Right atrium auricular region (tissue), 2 donors: ENCODE measurements at places on chromosomes 11 and 22.

GRCh38 chr11:108945341-108945740 lies 280.5 kb downstream of the DDX10 start:
- DNase-seq, result no peak

GRCh38 chr11:63682066-63683021 lies 1.0 kb downstream of the RTN3 start:
- no peak for DNase-seq

- DNase-seq, result no peak
Observed at GRCh38 chr11:59216641-59217564, 4.2 kb upstream of the MPEG1 start.

- no peak for DNase-seq
Observed at GRCh38 chr11:36751335-36751781, 153.3 kb upstream of the RAG2 start.

DNA sequence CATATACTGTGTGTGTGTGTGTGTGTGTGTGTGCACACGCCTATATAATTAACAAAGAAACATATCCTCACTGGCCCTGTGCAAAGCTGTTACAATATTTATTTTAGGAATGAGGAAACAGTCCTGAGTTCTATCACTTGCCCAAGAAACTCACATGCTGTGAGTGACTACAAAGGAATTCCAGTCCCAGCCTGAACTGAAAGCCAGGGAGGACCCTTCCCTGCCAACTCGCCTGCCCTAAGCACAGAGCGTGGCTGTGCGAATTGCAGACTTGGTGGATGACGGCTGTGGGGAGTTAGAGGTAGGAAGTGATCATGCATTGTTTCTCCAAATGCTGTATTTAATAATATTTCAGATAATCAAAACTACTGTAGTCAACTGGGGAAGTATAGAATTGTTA lies 26.4 kb upstream of the CD5 start:
- DNase-seq, result no peak

GRCh38 chr11:33452836-33453624 lies 195.8 kb downstream of the HIPK3 start:
- no peak for DNase-seq

DNA sequence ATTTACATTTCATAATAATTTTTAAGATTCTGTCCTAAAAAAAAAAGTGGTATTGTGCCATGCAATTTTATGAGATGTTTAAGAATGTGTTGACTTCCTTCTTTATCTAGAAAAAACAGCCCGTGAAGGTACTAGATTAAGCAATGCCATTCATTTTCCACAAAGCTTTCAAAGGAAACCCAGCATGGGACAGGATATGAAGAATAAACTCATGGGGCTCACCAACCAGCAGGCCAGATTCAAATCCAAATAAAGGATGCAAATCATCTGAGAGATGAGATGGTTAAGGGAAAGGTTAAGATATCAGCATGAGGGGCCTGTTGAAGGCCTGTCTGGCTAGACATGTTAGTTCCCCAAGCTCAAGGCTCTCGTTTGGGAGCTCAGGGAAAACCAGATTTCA lies 199.1 kb downstream of the SWAP70 start:
- DNase-seq, result no peak

DNA sequence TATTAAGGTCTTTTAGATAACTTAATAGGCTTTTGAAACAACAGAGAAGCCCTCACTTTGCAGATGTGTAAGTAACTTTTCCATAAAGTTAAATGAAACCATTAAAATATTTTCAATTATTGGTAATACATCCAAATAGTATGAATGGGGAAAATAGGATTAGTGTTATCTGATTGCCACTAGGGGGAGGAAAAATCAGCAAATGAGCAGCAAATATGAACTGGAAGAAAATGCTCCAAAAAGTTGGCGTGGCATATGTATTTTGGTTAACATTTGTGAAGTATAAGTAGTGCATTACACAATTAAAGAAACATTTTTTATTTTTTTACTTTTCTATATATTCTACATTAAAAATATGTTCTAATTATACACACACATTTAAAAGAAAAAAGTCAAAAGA lies 259.8 kb upstream of the ANO5 start:
- DNase-seq, result no peak

DNA sequence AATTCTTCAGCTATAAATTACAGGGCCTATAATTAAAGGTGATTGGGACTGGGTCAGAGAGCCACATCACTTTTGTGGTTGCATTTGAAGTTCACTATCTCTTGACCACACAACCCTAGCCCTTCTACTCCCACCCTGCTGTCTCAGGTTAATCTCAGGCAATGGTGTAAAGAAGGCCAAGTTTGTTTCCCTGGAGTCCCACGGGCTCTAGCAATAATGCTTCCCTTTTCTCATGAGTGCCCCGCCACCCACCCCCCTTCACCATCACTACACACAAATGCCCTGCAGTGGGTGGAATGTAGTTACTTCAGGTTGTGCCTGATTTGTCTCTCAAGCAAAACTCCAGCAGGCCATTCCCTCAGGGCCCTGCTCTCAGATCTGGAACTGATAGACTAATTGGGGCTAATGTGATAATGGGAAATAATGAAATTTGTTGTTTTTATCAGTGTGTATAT lies 1.8 kb upstream of the EHF start:
- DNase-seq, result no peak

- no peak for DNase-seq
Observed at GRCh38 chr11:83709434-83709833, 423.3 kb upstream of the CCDC90B start.

- DNase-seq, result no peak
Observed at GRCh38 chr11:68688881-68689280, 4.5 kb downstream of the GAL start.

DNA sequence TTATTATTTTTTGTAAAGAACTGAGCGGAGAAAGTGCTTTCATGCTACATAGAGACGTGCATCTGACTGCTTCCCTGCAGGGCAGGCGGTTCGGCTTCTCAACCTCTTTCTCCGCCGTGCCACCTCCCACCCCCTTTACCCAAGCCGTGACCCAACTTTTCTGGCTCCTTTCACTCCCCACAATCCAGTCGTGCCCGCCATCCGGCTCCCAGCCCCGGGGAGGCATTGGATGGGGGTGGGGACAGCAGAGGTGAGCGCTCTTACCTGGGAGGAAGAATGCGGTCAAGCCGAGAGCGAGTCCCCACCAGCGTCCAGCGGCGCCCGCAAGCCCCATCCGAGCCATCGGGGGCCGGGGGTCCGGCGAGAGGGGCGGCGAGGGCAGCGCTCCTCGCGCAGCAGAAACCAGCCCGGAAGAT lies 781 bp downstream of the NECTIN1 start:
- no peak for DNase-seq

GRCh38 chr22:33056108-33056507 lies 2.1 kb downstream of the SYN3 start:
- no peak for DNase-seq

- no peak for DNase-seq
Observed at GRCh38 chr22:48900327-48900597, 927.4 kb downstream of the BRD1 start.

DNA sequence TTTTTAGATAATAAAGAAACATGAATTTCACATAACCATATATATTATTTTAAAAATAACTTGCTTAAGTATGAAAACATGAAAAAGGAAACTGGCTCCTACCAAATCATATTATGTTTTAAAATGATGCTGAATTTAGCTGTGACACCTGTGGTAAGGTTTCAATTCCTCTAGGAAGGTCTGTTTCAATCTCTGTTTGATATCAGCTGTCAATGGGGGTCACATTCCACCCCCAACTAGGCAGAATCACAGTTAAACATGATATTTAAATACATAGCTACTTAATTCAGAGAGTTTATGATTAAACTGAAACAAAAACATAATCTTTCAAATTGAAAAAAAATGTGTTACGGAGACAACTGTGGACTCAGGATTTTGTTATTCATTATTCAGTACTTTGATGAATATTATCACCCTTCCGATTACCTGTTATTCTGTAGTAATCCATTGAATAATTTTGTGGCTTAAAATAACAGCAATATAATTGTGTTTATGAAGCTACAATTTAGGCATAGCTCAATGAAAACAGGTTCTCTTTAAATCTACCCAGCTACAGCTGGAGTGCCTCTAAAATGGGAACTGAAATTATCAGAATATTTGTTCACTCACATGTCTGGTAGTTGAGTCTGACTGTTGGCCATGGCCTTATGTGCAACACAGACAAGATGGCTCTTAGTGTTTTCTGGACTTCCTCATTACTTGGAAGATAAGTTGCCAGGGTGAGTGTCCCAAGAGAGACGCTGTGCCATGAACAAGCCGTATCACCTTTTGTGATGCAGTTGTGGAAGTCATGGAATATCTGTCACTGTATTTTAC lies 244.6 kb upstream of the ANO3 start:
- DNase-seq, result no peak

DNA sequence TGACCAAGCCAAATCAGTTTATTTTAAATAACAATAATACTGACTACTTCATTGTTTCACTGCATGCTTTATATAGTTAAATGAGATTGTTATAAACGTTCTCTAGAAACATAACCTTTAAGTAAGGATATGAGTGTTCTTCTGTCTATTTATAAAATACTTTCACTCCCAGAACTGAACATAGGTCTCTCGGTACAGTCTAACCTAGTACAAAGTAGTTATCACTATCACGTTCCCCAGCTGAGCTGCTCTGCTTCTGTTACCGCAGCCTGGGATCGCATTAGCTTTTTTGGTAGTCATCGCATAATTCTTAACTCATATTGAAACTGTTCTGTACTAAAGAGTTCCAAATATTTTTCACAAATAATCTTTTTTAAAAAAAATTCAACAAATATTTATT lies 143.6 kb downstream of the WNT11 start:
- DNase-seq, result no peak

DNA sequence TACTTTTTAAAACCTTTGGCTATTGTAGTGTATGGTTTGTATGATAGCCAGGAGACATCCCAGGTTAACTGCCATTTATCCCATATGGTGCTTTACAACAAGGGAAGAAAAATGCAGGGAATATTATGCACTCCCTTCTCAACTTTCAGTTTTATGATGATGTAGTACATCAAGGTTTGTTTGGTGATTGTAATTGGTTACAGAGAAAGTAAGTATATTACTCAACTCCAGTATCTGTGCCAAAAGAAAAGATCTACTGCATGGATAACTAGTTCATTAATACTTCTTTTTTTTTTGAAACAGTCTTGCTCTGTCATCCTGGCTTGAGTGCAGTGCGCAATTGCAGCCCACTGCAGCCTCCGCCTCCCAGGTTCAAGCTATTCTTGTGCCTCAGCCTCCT lies 65.3 kb downstream of the BCL2L13 start:
- no peak for DNase-seq

DNA sequence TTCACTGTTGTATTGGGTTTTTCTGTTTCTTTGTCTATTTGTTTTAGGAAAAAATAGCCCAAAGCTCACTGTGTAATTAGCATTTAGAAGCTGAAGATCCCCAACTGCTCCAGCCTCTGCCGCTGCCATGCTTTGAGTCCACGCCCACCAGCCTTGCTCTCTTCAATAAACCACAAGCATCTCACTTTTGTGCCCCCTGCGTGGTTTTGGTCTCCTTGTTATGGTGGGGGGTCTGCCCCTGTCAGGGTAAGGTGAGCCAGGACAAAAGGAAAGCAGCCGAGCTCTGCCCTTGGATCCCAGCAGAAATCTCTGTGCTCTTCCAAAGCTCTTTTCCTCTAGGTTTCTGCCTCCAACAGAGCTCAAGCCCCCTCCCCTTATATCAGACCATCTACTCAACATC lies 4.2 kb downstream of the SCGB1A1 start:
- no peak for DNase-seq

GRCh38 chr22:29255064-29255621 lies 12.6 kb downstream of the RHBDD3 start:
- no peak for DNase-seq

DNA sequence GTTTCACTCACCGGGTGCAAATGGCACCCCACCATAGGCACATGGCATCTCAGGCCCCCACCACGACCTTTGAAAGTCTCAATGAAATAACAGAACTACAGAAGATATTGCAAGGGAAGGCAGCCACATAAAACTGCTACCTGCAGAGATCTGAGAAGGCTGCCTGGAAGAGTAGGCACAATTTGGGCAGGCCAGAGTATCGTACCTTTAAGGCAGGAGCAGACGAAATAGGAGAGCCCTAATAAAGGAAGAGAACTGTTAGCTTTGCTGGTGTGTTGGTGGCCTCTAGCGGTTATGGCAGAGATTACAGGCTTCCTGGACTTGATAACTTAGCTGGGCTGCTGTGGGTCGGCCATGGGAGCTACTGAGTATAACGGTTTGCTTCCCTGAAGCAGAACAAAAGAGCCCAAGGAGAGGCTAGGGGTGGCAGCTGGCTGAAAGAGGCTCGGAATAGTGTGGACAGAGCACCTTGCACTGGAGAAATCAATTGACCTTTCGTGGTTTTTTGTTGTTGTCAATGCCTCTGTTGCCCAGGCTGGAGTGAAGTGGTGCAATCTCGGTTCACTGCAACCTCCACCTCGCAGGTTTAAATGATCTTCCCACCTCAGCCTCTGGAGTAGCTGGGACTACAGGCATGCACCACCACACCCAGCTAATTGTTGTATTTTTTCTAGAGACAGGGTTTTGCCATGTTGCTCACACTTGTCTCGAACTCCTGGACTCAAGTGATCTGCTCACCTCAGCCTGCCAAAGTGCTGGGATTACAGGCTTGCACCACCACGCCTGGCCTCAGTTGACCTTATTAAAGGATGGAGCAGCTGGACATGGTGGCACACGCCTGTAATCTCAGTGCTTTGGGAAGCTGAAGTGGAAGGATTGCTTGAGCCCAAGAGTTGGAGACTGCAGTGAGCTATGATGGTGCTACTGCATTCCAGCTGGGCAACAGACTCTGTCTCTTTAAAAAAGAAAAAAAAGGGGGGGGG lies 4.8 kb downstream of the SDF2L1 start:
- DNase-seq, result peak; percentile 85

- peak; percentile 79 for DNase-seq
Observed at GRCh38 chr11:117232092-117232878, at the start of gene RNF214. Gene RNF214 (plus strand): TSS chr11:117232671. CDS start chr11:117234273, 1,602 bp downstream.

GRCh38 chr11:6333095-6333494 lies 12.8 kb upstream of the CAVIN3 start:
- no peak for DNase-seq

GRCh38 chr11:124891373-124891861 lies 6.2 kb downstream of the ROBO4 start:
- peak; percentile 59 for DNase-seq

GRCh38 chr11:35045236-35045820 lies 93.6 kb upstream of the CD44 start:
- no peak for DNase-seq
